ENCODE measurements at places on chromosomes 1 and 21.

GRCh38 chr21:28592205-28592865 lies 400.3 kb downstream of the LTN1 start:
- no peak for DNase-seq

GRCh38 chr1:160151303-160151702 lies at the start of gene ATP1A4:
Gene ATP1A4, plus strand, starts transcription at chr1:160151603. Its CDS starts 438 bp downstream, at chr1:160152041.
- DNase-seq: no peak

- no peak for DNase-seq
Observed at GRCh38 chr1:85378534-85378933, 86.4 kb downstream of the DDAH1 start.

DNA sequence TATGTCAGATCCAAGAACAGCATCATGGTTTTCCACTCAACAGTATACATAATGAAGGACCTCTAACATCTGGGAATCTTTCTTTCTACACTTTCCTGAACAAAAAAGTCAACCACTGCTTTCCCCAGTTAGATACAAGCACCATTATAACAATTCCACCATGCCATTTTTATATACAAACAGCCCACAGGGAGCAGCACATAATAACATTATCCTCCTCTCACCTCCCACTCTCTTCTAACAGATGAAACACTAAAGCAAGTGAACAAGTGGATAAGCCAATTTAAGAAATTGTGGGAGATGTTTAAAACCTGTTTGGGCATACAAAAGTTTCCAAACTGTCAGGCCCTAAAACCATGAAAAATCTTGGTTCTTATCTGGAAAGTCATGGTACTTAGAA lies 29.4 kb upstream of the PRRC2C start:
- DNase-seq: no peak

GRCh38 chr1:113859478-113860175 lies 11.9 kb downstream of the PTPN22 start:
- DNase-seq: peak; percentile 28

- no peak for DNase-seq
Observed at GRCh38 chr1:162222730-162223129, 153.2 kb downstream of the NOS1AP start.

DNA sequence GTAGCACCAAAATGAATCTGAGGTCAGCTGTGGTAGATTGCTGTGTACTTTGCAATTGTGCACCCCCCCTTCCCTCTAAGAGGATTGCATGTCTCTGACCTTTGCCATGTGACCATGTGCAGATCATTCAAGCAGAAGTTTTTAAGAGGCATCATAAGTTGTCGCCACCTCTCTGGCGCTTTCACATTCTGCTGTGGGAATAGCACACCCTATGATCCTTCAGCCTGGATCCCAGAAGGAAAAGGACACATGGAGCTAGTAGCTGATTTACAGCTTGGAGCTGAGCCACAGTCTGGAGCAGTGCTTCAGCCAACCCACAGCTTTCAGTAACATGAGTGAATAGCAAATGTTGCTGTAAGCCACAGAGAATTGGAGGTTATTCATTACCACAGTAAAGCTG lies 158.5 kb downstream of the TSEN15 start:
- no peak for DNase-seq

GRCh38 chr1:230327892-230328284 lies 98.2 kb downstream of the PGBD5 start:
- DNase-seq: no peak

DNA sequence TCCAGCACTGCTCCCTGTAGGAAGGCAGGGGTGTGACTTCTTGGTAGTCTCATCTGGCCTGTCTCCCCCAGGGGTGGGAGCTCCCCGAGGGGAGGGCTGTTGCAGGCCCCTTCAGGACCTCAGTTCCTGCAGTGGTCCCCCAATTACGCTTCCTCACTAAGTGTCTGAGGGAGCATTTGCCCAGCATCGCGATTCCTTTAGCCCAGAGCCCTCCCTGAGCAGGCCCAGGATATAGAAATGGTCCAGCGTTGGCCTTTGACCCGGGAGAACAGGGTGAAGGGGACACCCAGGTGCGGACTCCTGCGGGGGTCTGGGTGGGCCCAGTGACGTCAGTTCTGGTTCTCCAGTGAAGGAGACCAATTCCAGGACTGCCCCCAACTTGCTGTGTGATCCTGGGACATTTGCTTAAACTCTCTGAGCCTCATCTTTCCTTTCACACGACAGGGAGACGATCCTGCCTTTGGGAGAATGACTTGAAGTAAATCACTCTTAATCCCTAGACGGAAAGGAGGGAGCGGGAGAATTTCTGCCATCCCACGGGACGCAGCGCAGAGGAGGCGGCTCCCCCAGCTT lies 32.6 kb upstream of the BTG2 start:
- DNase-seq: no peak

DNA sequence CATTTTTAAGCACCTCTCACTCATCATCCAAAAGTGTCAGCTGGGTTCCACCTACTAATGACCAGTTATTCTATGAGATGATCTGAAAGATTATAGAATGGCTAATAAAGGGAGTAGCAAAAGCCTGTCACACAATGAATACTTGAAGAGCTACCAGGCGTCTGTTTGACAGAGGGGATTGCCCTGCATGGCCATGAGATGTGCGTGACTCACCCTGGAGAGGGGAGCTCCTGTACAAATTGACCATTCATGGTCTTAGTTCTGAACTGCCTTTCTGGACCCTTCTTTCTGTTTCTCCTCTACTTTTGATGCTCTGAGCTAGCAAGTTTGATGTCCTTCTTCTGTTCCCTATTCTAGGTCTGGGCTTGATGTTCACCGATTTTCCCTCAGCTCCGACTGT lies 85.2 kb upstream of the ABCD3 start:
- DNase-seq: no peak

GRCh38 chr1:227815468-227816409 lies at the start of gene PRSS38:
Gene PRSS38, plus strand, starts transcription at chr1:227815675. Its CDS starts 42 bp downstream, at chr1:227815717.
- DNase-seq: no peak

DNA sequence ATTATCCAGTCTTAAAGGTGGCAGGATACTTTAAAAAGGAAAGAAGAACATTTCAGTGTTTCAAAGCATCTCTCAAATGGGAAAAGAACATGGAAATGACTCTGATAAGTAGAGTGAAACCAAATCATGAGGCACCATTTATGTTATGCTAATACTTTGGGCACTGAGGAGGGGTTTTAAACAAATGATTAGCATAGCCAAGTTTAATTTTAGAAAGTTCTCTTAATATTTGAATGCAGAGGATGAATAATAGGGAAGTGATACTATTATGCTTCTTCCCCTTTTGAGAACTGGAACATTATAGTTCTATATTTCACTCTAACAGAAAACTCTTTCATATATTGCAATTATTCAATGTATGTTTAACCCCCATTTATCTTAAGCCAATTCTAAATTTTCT lies 1181.9 kb upstream of the PRMT6 start:
- DNase-seq: no peak

DNA sequence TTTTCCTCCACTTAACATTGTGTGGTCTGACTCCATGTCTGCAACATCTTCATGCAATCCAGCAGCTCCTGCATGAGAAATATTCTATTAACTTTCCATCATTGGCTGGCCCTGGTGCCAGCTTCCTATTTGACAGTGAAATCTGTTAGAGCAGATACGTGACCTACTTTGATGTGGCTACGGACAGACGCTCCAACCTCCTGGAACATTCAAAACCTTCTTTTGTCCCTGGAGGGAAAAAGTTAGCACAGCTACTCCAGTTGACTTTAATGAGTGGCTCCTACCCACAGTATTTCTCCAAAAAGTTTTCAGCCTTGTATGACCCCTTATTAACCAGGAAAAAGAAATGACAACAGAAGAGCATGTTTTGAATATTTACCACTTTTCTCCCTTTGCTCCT lies 22.0 kb downstream of the PRAMEF20 start:
- no peak for DNase-seq

DNA sequence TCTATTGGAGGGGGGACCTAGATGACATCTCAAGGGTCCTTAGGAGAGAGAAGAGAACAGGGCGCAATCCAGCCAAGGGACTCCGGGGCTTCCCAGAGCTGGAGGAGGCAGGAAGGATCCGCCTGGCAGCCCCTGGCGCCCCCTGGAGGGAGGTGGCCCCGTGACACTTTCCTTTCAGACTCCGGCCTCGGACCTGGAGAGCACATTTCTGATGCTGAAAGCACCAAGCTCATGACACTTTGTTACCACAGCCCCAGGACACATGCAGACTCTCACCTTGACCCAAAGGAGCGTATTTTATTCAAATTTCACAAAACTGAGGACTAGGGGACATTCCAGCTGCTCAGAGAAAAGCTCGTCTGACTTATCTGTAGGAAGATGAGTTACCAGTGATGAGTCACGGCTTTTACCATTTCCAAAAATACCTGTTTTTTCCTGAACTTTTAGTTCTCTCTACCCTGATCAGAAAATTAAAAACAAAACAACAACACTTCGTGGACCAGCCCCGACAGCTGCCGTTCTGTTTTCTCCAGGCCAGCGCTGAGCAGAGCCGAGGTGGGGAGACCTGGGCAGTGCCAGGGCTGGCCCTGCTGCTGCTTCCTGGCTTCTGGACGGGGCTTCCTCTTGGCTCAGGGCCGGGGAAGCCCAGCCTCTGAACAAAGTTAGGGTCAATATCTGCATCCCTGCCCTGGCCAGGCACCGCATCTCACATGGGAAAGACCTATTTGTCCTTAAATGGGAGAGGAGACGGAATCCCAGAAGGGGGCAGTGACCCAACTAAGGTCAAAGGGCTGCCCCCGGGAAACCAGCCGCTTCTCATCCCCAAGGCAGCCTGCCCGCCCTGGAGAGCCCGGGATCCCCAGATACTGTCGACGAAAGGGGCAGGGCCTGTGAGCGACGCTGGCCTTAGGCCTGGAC lies 21.6 kb upstream of the POFUT2 start:
- peak; percentile 48 for DNase-seq

DNA sequence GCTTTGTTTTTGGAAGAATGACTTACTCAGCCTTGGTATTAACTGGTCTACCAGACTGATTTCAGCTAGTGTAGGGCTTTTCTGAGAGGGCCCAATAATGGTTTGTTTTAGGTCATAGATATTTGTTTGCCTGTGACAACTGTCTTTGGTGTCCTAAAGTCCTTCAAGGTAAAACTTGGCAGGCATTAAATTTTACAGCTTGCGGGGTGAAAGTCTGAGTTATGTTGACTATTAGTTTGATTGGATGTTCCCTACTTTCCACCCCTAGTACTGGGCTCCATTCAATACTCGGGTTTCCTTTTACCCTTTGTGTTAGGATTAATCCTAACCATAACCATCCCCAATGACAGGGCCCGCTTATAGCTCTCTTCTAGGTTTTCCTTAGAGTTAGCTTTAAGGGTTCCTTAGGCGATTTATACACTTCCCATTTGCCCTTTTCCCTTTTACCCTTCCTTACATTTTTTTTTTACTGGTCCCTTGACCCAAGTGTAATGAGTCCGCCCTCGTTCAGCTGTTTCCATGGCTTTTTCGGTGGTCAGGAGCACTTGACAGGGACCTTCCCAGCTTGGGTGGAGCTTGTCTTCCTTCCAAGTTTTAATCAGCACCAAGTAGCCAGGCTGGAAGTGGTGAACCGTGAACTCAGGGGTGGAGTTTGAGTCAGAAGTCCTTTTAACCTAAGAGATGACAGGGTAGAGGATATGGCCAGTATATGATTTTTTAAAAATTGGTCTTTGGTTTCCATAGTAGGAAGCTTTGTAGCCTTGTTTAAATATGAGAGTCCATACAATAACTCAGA lies 28.5 kb upstream of the LCE5A start:
- DNase-seq: no peak

DNA sequence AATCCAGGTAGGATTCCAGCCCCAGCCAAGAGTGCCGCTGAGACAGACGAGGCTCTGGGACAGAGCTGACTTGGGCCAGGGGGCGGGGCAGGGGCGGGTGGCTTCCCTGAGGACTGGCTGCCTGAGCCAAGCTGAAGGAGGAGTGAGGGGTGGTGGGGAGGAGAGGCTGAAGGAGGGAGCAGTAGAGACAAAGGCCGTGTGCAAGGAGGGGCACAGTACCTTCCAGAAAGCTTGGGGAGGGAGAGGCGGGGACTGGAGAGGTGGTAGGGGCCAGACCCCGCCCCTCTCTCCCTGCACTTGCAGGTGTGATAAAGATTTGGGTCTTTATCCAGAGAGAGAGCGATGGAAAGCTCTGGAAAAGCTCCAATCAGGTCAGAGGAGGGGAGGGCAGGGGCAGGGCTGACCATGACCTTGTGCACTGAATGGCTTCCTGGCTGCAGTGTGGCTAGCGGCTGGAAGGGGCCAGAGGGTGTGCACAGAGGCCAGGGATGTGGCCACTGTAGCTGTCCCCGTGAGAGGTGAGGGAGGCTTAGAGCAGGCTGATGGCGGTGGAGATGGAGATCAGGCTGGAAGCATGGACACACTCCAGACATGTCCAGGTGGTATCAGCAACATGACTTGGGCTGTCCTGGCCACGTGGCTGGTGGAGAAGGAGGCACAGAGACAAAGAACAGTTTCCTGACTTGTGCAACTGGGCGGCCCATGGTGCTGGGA lies 6.7 kb upstream of the EPHA8 start:
- DNase-seq: no peak

GRCh38 chr1:222798116-222798515 lies 16.7 kb upstream of the DISP1 start:
- DNase-seq: no peak

DNA sequence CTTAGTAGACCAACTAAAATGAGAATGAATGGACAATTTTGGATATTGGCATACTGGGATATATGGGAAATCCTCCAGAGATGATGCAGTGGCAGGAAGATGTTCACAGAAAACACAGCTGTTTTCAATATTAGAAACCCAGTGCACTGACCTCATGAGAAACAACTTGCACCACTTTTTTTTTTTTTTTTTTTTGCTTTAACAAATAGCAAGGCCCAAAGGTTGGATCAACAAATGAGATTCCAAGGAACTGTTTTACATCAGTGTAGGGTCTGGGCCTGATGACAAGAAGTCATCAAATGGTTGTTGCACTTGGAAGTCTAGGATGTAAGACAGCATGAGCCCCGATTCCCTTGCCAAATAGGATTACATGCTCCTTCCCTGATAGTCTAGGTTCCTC lies 110.7 kb downstream of the SLC25A24 start:
- DNase-seq: no peak
